ENCODE measurements at places on chromosomes 12 and 14.

GRCh38 chr14:69325646-69326265 lies 65.8 kb downstream of the GALNT16 start:
- DNase-seq = peak; percentile 16

DNA sequence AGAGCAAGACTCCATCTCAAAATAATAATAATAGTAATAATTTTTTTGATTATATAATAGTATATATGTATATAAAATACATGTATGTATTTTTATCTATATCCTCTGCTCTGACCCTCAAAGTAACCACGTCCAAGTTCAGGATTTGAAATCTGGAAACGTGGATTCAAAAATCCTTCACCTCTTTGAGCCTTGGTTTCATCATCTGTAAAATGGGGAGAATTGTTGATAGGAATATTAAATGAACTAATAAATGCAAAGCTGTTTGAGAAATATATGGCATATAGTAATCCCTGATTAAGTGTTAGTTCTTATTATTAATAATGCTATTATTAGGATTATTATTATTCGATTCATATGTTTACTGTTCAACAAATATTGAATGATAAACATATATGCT lies 2.6 kb downstream of the P2RX7 start:
- DNase-seq = no peak

DNA sequence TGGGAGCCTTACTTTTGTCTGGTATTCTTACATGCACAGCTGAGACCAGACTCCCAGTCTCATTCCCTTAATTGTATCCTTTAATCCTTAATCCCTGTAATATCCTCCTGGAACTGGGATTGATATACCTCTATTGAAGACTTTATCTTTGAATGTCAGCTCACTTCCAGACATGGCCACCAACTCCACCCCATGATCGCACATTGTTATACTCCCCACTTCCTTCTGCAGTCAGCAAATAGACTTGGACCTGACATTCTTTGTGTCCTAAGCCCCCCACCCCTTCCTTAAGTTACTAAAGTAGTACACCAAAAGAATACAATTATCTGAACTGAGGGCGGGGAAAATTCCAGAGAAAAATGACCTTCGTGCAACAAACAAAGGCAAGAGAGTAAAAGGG lies 8.6 kb upstream of the OSBPL8 start:
- no peak for DNase-seq

DNA sequence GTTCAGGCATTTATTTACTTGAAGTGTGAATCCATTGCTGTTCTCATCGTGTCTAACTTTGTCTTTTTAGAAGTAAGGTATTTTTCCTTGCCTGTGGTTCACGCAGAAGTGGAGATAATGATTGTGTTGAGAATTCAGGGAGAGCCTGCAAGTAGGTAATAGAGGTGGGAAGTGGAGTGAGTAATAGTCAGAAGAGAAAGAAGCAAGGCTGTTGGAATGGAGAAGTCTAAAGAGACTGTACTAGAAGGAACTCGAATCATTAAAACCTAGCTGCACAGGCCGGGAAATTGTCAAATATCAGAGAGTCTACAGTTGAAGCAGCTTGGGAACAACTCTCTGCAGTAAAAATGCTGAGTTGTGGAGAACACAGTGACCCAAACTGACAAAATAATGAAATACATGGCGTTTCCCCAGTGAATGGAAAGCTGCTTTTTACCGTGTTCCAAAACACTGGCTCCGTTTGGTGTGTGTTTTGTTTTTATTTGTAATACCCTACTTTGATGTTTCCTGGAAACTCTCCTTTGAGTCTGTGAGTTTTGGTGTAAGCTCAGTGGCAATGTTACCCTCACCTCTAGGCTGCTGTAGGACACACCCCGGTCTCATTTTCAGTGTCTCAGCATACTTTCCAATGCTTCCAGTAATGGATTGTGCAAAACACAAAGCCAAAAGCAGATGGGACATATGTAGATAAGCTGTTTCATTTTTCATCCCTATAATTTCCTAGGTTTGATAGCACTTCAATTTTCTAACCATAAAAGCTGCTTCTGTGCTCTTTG lies 146.6 kb downstream of the CRADD start:
- DNase-seq = peak; percentile 46

GRCh38 chr14:88255798-88256197 lies 67.3 kb downstream of the KCNK10 start:
- DNase-seq = no peak

GRCh38 chr12:104490186-104490585 lies 33.4 kb downstream of the CHST11 start:
- DNase-seq = no peak

GRCh38 chr14:100256339-100256895 lies 17.5 kb downstream of the YY1 start:
- DNase-seq = no peak

DNA sequence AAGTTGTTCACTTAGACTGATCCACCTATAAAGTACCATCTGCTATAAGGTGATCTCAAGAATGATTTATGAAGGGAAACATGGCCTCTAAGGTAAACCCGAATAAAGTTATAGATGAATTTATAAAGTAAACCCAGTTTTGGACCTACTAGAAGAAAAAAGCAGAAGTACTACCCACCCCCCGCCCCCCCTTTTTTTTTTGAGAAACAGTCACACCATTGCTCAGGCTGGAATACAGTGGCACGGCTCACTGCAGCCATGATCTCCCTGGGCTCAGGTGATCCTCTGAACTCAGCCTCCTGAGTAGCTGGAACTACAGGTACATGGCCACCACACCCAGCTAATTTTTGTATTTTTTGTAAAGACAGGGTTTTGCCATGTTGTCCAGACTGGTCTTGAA lies 3.9 kb downstream of the ENTPD5 start:
- DNase-seq = no peak

GRCh38 chr12:91103624-91104023 lies 7.7 kb downstream of the LUM start:
- DNase-seq = no peak

GRCh38 chr12:4947253-4947652 lies 37.5 kb downstream of the KCNA1 start:
- DNase-seq = no peak

- DNase-seq = no peak
Observed at GRCh38 chr12:70049596-70050360, 193.5 kb upstream of the CNOT2 start.

DNA sequence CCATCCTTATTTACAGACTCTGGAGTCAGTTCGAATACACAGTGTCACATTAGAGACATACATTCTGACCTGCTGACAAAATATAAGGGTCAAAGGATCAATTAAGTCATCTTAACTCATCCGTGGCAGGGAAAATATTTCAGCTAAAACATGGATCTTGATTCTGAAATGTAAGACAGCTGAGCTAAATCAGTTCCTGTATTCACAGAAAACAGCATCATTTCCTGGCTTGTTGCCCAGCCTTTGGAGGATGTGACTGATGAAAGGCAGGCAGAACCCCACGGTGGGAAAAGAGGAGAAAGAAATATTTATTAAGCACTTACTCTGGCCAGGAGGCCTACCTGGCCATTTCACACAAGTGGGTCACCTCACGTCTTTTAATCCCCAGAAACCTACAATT lies 101.9 kb downstream of the GAS2L3 start:
- peak; percentile 83 for DNase-seq

GRCh38 chr12:2413999-2414792 lies 361.4 kb downstream of the CACNA1C start:
- DNase-seq = no peak

- DNase-seq = no peak
Observed at GRCh38 chr12:68771223-68771925, 25.4 kb downstream of the SLC35E3 start.

DNA sequence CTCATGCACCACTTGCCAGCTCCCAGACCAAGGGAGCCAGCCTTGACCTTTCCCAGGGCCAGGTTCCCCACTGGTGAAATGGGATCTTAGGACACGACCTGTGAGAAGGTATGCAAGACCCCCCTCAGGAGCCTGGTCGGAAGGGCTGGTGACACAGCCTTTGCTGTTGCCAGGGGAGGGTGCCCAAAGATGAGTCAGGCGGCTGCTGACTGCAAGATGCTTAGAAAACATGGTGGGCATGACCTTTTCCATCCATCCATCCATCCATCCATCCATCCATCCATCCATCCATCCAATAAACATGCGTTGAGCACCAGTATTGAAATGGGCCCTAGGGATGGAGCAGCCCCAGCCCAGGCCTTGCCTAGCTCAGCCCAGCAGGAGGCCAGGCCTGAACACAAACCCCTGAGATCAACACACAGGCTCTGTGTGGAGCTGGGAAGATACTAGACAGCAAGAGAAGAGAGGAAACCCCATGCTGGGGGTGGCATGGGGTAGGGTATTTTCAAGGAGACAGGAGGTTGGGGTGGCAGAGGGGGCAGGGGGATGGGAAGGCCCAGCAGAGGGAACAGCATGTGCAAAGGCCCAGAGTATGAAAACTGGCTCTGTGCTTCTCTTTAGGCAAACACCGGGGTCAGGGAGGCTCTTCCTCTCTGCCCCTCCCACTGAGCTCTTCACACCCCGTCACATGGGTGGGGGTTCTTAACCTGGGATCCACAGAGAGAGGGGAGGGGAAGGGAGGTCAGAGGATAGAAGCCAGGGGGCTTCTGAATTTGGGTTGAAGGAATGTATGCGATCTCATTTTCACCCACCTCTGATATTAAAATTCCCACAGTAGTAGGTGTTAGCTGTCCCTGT lies 26.2 kb upstream of the YY1 start:
- DNase-seq = no peak

DNA sequence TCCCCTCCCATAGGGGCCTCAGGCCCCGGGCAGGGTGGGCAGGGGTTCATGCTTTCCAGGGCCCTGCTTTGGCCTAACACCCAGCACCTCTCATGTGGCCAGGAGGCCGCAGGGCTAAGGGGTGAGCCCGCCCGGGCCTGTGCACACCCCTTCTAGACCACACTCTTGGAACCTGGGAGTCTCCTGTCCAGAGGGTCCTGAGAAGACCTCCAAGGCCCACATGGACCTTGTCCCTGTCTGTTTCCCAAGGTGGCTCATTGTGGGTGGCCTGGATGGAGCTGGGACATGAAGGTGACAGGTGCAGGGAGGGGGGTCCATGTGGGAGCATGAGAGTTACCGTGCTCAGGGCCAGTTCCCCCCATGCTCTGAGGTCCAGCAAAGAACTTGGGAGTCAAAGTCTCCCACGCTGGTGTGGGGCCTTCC lies 11.6 kb downstream of the DLK1 start:
- DNase-seq = no peak

DNA sequence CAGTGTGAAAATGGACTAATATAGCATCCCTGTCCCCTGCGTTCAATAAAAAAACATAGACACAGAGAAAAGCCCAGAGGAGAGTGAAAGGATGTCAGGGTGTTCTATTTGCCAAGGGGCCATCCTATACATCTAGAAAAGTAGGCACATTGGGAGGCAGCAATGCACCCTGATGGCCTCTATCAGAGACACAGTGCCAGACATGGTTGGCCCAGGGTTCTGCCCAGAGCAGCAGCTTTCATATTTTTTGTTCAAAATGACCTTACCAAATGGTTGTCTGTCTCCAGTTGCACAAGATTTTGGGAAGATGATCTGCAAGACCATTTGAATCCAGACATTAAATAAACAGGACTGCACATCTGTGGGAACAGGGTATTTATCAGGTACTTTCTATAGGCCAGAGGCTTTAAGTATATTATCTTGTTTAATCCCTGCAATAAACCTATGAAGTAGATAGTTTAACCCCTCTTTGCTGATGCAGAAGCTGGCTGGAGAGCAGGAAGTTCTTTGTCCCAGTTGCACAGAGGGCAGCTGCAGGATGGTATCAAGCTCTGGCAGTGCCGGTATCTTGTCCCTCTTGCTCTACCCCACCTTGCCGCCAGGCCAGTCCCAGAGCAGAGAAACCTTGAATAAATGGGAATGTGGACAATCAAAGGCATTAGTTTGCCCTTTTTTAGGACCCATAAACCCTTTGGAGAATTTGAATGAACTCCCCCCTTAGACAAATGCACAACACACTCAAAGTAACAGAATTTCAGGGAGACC lies 171.8 kb upstream of the PWP1 start:
- no peak for DNase-seq

- no peak for DNase-seq
Observed at GRCh38 chr12:3593906-3594483, 103.0 kb downstream of the PRMT8 start.

GRCh38 chr12:110005319-110005973 lies 6.2 kb downstream of the ANKRD13A start:
- DNase-seq = no peak

DNA sequence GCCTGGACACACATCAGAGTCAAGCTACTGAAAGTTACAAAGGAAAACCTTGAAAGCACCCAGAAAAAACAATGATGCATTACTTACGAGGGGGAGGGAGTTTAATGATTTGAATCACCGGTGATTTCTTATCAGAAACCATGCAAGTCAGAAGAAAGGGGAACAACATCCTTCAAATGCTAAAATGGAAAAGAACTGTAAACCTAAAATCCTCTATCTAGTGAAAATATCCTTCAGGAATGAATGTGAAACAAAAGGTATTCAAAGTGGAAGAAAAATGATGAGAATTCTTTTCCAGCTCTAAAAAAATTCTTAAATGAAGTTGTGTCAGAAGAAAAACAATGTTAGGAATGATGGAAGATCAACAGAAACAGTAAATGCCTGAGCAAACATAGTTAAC lies 16.8 kb downstream of the SCAF11 start:
- peak; percentile 17 for DNase-seq

DNA sequence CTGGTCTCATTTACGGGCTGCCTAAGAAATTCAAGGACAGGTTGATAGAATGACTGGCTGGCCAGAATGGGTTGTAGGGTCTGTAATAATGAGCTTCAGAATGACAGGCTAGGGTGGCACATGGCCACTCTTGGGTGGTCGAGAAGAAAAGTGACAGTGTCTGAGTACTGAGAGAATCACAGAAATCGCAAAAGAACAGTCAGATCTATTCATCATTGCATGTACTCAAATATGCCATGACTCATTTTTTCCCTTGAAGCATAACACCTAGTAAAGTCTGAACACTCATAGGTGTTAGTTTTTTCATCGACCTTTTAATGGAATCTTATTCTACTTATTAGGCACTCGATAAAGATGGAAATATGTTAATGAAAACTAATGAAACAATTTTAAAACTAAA lies 37.8 kb upstream of the SEL1L start:
- DNase-seq = no peak

- DNase-seq = no peak
Observed at GRCh38 chr12:45205165-45205825, 10.6 kb upstream of the ANO6 start.

DNA sequence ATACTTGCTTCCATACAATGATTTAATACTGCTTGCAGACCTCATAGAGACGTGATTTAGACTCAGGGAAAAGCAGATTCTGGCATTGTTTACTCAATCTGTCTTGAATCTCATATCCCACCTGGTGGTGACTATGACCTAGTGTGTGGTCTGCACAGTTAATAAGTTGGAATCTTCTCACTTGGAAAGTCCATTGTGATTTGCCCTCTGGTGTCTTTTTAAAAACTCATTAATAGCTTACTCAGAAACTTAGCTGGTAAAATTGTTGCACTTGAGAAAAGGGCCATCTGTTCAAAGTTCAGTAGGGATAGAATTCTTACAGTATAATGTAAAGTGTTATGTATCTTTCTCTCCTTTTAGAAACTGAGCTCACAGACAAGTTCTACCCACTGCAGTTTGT lies 106.0 kb downstream of the PELI2 start:
- no peak for DNase-seq

DNA sequence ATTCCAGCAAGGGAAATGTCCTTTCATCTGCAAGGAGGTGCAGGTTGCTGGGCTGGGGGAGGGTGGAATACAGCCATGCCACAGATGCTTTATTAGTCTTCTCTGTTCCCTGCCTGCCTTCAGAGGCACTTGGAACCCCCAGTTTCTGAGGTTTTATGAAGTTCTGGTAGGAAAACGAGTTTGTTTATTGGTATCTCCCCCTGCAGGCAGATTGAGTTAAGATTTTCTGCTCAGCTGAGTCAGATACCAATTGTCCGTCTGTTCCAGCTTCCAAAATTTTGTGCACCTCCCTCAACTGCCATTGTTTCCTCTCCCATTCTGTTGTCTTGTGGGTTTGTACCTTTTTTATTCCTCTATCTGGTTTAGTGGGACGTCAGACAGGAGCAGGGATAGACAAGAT lies 155.6 kb downstream of the ETV6 start:
- peak; percentile 26 for DNase-seq
